Mesenteric fat pad (tissue), 1 donor: ENCODE measurements at places on chromosomes 6 and 20.

DNA sequence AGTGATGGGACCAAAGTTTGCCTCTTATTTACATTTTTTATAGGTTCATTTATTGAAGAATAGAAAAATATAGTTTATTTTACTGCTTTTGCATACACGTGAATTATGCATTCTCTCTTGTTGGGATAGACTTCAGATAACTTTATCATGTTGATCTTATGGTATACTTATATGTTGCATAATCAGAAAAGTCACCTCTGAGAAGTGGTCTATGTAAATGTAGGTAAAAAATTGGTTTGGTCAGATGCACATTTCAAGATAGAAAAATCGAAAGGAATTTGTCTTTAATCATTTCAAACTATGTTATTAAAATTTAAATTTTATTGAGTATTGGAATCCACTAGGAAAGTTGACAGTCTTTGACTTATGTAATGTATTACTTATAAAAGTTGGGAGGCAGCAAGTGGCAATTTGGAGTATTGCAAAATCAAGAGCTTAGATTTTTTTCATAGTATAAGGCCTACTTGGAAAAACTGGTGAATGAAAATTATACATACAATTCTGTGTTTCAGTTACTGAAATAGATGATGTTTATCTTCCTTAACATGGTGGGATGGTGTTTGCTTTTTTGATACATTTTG lies 2.4 kb downstream of the PHF3 start:
- no peak for DNase-seq

- no peak for DNase-seq
Observed at GRCh38 chr20:14919501-14920081, 582.2 kb upstream of the FLRT3 start.

- DNase-seq, result no peak
Observed at GRCh38 chr6:164692772-164693510, 616.5 kb downstream of the C6orf118 start.

- DNase-seq, result no peak
Observed at GRCh38 chr6:63426844-63427243, 107.1 kb upstream of the LGSN start.

- DNase-seq, result no peak
Observed at GRCh38 chr6:44627091-44627882, 239.8 kb downstream of the CDC5L start.

GRCh38 chr20:22379472-22379871 lies 204.9 kb downstream of the FOXA2 start:
- no peak for DNase-seq

DNA sequence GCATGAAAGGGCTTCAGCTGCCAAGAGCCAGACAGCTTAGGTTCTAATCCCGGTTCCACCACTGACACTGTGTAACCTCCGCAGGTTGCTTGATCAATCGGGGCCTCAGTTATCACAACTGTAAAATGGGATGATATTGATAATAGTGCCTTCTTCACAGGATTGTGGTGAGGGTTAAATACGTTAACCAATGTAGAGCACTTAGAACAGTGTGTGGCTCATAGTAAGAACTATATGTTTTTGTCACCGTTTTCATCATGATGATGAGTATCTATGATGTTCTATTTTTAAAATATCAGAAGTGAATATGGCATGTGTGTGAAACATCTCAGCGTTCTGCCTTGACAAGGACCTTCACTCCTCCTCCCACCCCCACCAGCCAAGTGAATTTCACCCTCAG lies 10.3 kb upstream of the MAPK13 start:
- no peak for DNase-seq

GRCh38 chr6:113631666-113632065 lies 225.5 kb upstream of the MARCKS start:
- DNase-seq, result no peak
